ENCODE measurements at places on chromosomes 3 and 15.

DNA sequence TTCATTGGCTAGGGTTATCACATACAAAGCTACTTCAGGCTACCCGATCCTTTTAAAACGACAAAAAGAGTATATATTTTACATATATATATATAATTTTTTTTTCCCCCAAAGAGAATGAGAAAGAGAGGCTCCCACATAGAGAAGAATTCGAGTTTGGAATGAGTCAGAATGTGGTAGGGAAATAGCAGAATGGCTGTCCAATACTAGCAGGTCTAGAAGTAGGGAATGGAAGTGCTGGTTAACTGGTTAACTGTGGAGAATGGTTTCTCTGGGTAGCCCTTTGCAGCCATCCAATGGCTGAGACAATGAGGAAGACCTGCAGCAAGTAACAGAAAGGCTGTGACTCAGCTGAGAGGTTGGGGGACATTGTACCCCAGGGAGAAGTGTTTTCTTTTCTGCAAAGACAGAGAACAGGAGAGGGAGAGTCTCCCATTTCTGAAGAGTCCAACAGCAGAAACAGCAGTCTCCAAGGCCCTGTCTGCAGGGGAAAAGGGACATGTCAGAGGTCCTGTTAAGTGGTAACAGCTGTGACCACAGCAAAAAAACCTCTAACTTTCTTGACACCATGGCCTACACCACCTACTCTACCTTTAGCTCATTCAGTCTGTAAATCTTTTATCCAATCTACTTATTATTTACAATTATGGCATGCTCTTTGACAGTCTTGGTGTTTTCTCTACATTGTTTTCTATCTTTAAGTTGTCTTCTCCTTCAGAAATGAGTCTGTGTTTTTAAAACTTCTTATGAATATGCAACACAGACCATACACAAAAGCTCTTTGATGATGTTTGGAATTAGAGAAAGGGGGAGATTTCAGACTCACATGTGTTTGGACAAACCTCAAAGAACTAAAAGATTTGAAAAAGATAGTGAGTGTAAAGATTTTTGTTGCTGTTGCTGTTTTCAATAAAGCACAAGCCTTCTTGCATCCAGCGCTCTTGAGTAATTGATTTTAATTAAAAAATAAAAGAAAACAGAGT, 116.1 kb upstream of the SLC7A14 start:
- DNase-seq: no peak

GRCh38 chr3:196634829-196635228, 4.7 kb upstream of the NRROS start:
- no peak for DNase-seq

GRCh38 chr3:86990734-86991481, at the start of gene VGLL3:
Gene VGLL3, minus strand, starts transcription at chr3:86991149. Its CDS starts 406 bp downstream, at chr3:86990743.
- peak; percentile 84 for DNase-seq

GRCh38 chr3:3735919-3736318, 63.3 kb upstream of the LRRN1 start:
- no peak for DNase-seq

DNA sequence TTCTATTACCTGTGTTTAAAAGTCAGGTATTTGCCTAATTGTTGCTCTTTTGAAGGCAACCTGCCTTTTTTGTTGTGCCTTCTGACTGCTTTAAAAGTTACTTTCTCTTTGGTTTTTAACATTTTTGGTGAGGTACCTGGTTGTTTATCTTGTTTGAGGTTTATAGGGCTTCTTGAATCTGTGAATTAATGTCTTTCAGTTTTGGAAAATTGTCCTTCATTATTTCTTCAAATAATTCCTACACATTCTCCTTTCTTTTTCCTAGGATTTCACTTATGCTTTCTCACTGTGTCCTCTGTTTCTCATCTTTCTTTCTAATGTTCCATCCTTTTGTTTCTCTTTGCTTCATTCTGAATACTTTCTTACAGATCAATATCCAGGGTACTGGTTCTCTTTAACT, 30.8 kb downstream of the HHLA2 start:
- no peak for DNase-seq

- DNase-seq: no peak
These were observed 1.5 kb upstream of the CD200R1L start for GRCh38 chr3:112848196-112848595.

DNA sequence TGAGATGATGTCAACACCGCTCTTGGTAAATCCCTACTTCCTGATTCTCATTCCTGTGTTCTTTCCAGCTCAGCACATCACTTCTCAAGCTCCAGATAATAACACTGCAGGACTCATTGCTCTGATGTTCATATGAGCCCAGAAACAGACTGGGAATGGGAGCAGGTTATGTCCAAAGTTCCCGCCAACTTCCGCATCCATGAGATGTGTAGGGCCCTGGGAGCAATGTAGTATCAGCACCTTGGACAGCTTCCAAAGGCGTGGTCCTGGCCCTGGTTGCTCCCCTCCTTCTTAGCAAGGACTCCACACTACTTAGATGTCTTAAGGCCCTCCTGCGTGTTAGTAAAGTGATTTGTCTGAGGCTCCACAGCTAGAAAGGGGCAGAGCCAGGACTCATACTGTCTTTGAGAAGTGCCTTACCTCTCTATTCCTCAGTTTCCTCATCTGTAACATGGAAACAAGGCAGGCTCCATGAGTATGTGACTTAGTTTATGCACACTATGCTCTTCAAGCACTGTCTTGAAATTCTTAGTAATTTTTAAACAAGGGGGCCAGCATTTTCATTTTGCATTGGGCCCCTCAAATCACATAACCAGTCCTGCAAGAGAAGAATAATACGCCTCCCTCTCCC, 27.9 kb upstream of the SLC6A1 start:
- DNase-seq: no peak

DNA sequence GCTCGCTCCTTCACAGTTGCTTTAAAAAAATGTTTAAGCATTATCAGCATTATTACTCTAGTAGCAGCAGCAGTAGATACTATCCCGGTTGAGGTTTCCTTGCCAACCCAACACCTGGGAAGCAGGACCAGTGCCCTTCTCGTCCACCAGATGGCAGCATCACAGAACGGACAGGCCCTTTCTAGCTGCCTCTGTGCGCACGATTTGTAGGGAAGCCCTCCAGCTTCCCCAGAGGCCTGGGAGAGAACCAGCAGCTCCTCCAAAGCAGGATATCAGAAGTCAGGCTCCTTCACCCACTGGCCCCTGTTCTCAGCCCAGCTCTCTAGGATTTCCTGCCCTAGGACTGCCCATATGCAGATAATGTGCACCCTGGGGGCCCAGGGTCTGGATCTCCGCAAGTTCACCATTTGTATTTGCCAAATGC, 16.8 kb upstream of the ESYT3 start:
- DNase-seq: peak; percentile 80
